H9 (cell line): ENCODE measurements at places on chromosomes 13 and 19. TPM values are rescaled to one million over a fixed set of nuclear protein-coding genes. Genes with fewer than 3 reads are reported as not detected.

KLK2 gene
- not detected in 2 replicates for total RNA-seq

ICAM1 gene
- 2.1 and 2.3 TPM in 2 replicates for total RNA-seq

FREM2 gene
- total RNA-seq, result 15.4 and 16.0 TPM in 2 replicates

MUC16 gene
- 0.22 and 0.29 TPM in 2 replicates for total RNA-seq

FFAR3 gene
- total RNA-seq, result not detected in 2 replicates

TMEM221 gene
- total RNA-seq, result 1.4 TPM in 2 replicates

OR7C1 gene
- not detected in 2 replicates for total RNA-seq

NPAS1 gene
- total RNA-seq, result 17.8 and 20.0 TPM in 2 replicates

PDX1 gene
- total RNA-seq, result not detected in 2 replicates

CLDN10 gene
- 20.7 and 20.9 TPM in 2 replicates for total RNA-seq

TMEM86B gene
- 3.6 and 4.5 TPM in 2 replicates for total RNA-seq

LHB gene
- total RNA-seq, result not detected in 2 replicates

LGALS4 gene
- 0.37 and 0.68 TPM in 2 replicates for total RNA-seq

GPR12 gene
- not detected in 2 replicates for total RNA-seq

EPSTI1 gene
- total RNA-seq, result 0.70 and 1.3 TPM in 2 replicates

LRRC63 gene
- total RNA-seq, result not detected in 2 replicates

CEACAM16 gene
- total RNA-seq, result not detected in 2 replicates

MAP2K2 gene
- total RNA-seq, result 167 and 169 TPM in 2 replicates

ZNF491 gene
- 0.61 and 0.77 TPM in 2 replicates for total RNA-seq

PBX4 gene
- total RNA-seq, result 2.4 and 3.3 TPM in 2 replicates

SLC25A15 gene
- total RNA-seq, result 18.3 and 21.1 TPM in 2 replicates

SCN1B gene
- total RNA-seq, result 3.8 TPM in 2 replicates

CYP4F8 gene
- total RNA-seq, result not detected in 2 replicates

KISS1R gene
- 3.3 and 5.9 TPM in 2 replicates for total RNA-seq

TMC4 gene
- total RNA-seq, result 12.2 and 12.7 TPM in 2 replicates

TNNI3 gene
- total RNA-seq, result 36.9 and 41.0 TPM in 2 replicates

WDR18 gene
- total RNA-seq, result 94.7 and 101 TPM in 2 replicates

GPALPP1 gene
- 20.3 and 21.9 TPM in 2 replicates for total RNA-seq

ELSPBP1 gene
- not detected in 2 replicates for total RNA-seq

WDR87 gene
- total RNA-seq, result not detected in 2 replicates

MEDAG gene
- total RNA-seq, result 0.87 and 0.88 TPM in 2 replicates
